Fibroblast of skin of right quadriceps (primary cell): ENCODE measurements at places on chromosomes 6 and 20.

GRCh38 chr6:166343150-166343487 is 774 bp upstream of the SFT2D1 start:
- DNase-seq: no peak

- no peak for DNase-seq
Observed at GRCh38 chr6:35973670-35974222, 50.7 kb downstream of the SLC26A8 start.

GRCh38 chr20:35908007-35908406 is 46.3 kb downstream of the SCAND1 start:
- DNase-seq: no peak

- no peak for DNase-seq
Observed at GRCh38 chr6:11902527-11902926, 109.6 kb upstream of the HIVEP1 start.

GRCh38 chr6:37007340-37008043 is 2.0 kb downstream of the FGD2 start:
- no peak for DNase-seq
